ENCODE measurements at places on chromosomes 4 and X.

DNA sequence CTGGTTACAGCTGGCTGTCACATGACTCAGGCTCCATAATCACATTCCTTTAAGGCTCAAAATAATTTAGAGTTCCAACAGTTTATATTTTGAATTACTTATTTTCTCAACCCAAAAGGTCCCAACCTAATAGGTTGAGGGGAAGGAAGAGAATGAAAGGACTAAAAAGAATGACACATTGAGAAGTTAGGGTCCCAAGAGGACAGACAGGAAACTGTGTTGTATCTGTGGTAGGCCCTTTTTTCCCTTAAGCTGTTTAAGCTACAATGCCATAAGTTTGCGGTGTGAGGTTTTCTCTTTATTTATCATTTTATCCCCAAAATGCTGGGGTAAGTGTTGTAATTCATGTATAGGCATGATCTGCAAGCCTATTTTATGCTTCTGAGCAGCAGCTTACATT is 290.2 kb downstream of the ZNF674 start:
- no peak for DNase-seq

DNA sequence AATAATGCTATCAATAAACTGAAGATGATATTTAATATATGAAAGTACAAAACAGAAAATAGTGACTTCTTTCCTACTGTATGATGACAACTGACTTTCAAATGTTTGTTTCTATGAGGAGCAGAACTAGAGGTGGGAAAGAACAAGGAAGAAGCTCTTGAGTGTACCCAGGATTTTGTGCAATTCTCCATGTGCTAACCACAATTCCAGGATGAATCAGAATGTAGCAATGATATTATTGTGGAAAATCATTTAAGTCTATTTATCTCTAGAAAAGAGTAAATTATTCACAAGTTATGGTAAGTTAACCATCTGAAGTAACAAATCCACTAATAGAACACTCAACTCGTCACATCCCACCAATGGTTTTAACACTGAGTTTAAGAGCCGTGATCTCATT is 324.1 kb upstream of the EMCN start:
- no peak for DNase-seq

DNA sequence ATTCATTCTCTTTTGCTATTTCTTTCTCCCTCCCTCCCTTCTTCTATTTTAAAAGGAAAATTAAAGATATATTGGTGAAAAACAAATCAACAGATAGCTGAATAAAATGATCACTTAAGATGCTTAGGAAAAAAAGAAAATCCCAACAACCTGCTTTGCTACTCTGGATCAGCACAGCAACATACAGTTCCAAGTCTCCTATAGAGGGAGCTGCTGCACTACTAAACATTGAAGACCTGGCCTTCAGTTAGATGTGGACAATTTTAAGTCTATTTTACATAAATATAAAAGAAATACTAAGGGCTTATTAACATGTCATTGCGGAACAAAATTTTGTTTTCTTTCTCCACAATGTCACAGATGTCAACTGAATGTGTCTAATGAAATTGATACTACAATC is 226.4 kb downstream of the MAGEB5 start:
- no peak for DNase-seq

GRCh38 chr4:150209140-150209829 is 131.0 kb downstream of the DCLK2 start:
- no peak for DNase-seq

DNA sequence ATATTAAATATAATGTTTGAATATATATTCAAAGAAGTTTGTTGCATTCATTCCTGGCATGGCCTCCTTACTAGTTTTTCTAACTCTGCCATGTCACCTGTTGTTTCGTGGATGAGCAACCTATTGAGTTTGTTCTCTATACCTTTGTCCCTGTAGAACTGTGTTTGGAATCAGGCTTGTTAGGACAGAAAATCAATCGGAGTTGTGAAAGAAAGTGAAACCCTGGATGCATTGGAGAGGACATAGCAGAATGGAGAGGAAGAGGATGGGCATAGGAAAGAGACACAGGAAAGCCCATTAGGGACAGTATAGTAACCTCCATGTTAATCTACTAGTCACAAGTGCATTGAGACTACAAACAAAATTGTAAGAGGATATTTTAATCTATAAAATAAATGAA is 31.2 kb downstream of the ANK2 start:
- no peak for DNase-seq

DNA sequence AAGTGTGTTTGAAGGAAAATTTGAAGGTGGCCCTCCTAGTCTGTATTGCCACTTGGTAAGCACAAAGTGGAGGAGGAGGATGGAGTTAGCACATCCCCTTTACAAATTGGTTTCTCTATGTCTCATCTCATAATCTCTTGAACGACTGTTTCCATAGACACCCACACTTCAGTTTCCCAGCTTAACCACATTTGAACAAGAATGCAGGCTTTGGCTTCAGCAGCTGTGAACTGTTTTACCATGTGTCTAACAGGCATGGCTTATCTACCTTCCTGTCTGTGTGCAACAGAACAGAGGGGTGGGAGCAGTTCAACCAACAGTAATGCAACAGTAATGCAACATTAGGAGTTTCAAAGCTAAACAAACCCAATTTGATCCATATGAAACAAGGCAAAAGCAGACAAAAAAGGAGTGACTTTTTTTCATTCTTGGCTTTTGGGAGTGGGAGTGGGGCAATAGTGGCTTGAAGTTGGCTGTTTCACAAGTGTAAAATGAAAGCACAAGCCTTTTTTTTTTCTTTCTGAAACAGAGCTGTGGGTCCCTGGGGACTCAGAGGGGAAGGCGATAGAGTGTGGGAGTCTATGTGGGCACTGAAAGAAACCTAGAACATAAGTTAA is 108.0 kb downstream of the ITM2A start:
- peak; percentile 2 for DNase-seq

- no peak for DNase-seq
Observed at GRCh38 chr4:96170198-96170597, 330.3 kb downstream of the PDHA2 start.

GRCh38 chrX:1212532-1212931 is at the start of gene CRLF2:
TSS of gene CRLF2 (minus strand) at chrX:1212649. CDS start at chrX:1212634, 15 bp downstream.
- DNase-seq, result no peak

- no peak for DNase-seq
Observed at GRCh38 chr4:54017308-54017707, 47.1 kb downstream of the CHIC2 start.

GRCh38 chr4:8344377-8344776 is 74.8 kb downstream of the HTRA3 start:
- DNase-seq, result no peak

DNA sequence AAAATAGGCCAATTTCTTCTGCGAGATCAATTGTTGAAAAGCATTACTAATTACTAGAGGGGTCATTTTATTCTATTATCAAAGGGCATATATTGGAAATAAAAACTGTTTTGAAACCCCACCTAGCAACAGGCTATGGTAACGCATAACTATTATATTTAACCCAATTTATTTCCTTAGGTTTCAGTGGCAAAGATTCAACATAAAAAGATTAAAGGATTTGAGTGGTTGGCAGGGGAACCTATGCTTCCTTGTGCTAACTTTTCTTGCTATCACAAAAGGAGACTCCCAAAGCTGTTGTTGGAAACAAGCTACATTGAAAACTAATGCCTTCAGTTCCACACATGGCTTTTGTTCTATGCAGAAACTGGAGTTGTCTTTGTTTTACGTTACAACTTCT is 166.9 kb upstream of the KLF3 start:
- DNase-seq, result no peak

DNA sequence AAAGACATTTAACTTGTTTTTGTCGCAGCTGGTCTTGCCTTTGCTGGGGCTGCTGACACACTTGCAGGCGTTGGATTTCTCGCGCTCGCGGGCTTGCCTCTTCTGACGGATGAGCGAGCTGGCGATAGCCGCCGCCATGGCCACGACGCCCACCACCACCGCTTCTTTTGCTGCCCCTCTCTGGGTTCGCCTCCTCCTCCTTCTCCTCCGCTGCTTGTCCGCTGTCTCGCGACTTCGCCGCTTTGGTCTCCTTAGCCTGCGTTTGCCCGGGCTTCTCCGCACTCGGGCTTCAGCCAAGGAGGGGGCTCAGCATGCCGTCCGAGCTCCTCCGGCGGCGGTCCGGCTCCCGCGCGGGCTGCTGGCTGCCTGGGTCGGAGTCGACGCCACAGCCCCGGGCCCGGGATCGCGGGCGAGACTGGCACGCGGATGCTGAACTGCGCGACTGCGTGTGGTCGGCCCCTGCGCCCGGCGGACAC is 613 bp downstream of the FGF13 start:
- DNase-seq, result no peak

GRCh38 chrX:16148896-16149295 is 18.4 kb upstream of the MAGEB17 start:
- no peak for DNase-seq

- DNase-seq, result no peak
Observed at GRCh38 chr4:56417396-56417795, 18.0 kb downstream of the PPAT start.

- no peak for DNase-seq
Observed at GRCh38 chr4:98608356-98608755, 50.1 kb downstream of the TSPAN5 start.

GRCh38 chrX:152138388-152138784 is at the start of gene MAGEA10:
TSS of gene MAGEA10 (minus strand) at chrX:152138577. CDS start at chrX:152135620, 2,957 bp downstream.
- no peak for DNase-seq

- no peak for DNase-seq
Observed at GRCh38 chr4:78667764-78668163, 108.4 kb upstream of the BMP2K start.

GRCh38 chr4:89434364-89434988 is 126.9 kb upstream of the GPRIN3 start:
- DNase-seq, result no peak

DNA sequence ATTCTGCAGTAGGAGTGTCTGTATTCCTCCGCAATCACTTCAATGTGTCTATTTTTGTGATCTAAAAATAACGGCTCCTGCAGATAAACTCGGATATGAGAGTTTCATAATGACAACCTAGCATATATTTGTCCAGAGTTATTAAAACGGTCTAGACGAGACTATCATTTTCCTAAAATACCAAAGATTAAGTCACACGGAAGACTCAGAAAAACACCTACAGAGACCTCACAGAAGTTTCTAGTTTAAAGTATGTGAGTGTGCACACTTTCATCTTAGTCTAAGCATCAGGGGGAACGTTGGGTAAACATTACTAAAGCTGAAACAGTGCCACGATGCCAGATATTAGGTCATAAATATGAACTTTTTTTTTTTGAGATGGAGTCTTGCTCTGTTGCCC is 156.9 kb downstream of the AFAP1 start:
- no peak for DNase-seq

- DNase-seq, result no peak
Observed at GRCh38 chr4:87093443-87094123, 126.8 kb downstream of the KLHL8 start.

- DNase-seq, result no peak
Observed at GRCh38 chrX:100411802-100412715, 2.0 kb upstream of the PCDH19 start.

GRCh38 chr4:175297965-175298565 is 379.9 kb downstream of the ADAM29 start:
- no peak for DNase-seq

GRCh38 chr4:151429957-151430570 is 21.1 kb downstream of the FHIP1A start:
- no peak for DNase-seq

GRCh38 chr4:65316534-65316933 is 353.8 kb downstream of the EPHA5 start:
- DNase-seq, result no peak

- no peak for DNase-seq
Observed at GRCh38 chr4:16205298-16206164, 20.7 kb downstream of the TAPT1 start.

- DNase-seq, result no peak
Observed at GRCh38 chr4:87286970-87287369, 35.7 kb downstream of the HSD17B13 start.

DNA sequence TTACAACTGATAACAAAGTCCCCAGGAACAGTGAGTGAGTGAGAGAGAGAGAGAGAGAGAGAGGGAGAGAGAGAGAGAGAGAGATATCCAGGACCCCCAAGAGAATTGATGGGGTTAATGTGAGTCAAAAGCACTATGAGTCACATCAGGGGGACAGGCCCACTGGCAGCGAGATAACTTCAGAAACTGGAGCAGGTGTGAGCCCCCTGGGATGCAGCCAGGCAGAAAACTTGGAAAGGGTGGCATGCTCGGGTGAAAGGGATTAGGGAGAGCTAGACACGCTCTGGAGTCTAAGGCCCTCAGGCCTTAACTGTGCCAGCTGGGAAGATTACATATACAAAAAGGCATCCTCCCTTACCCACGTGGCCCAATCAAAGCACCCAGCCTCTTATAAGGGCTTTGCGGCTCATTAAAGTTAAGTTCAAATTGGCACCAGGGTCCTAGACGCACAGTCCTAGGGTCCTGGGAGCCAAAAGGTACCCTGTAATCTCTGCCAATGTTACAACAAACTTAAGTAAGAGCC is 841 bp downstream of the ACOT9 start:
- no peak for DNase-seq

GRCh38 chrX:80803495-80803894 is 6.2 kb downstream of the BRWD3 start:
- no peak for DNase-seq

GRCh38 chrX:10856797-10857196 is 236.4 kb upstream of the MID1 start:
- no peak for DNase-seq

GRCh38 chrX:69538321-69538876 is 34.3 kb downstream of the NALF2 start:
- peak; percentile 54 for DNase-seq

GRCh38 chr4:99221980-99222379 is 2.9 kb upstream of the ADH6 start:
- no peak for DNase-seq

GRCh38 chr4:56505269-56506130 is at the start of gene ARL9:
TSS of gene ARL9 (plus strand) at chr4:56505791. CDS start at chr4:56505863, 72 bp downstream.
- peak; percentile 26 for DNase-seq

GRCh38 chr4:77240469-77241066 is 83.6 kb downstream of the CCNG2 start:
- DNase-seq, result peak; percentile 11

GRCh38 chr4:150173432-150173861 is 95.2 kb downstream of the DCLK2 start:
- DNase-seq, result no peak

DNA sequence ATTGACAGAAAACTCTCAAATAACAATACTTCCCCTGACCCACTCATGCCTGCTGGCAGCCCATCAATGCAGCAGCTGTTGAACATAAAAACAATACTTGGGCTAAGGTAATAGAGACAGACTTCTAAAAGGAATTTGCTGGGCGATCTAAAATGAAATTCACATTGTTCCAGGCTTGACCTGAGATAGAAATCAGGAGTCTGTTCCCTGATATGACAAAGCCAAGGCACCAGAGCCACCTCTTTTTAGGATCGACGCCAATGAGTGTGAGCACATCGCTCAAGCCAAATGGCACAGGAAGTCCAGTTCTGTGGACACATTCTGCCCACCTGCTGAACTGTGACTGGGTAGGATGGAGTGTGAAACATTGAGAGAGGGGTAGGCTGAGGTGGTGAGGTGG is 4.9 kb downstream of the SEPTIN11 start:
- no peak for DNase-seq

DNA sequence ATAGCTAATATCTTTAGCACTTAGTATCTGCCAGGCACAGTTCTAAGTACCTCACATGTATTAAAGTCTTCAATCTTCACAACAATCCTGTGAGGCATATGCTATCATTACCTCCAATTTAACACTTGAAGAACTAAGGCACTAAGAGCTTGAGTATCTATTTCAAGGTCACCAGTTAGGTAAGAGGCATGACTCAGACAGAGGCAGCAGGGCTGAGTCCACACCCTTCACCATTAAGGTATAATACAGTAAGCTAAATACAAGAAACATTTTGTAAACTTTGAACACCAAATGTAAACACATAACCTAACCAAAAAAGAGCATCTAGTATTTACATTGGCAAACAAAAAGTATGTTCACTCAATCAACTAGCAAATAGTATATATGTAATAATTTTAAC is 1410.9 kb downstream of the PCDH18 start:
- DNase-seq, result no peak
